Transverse colon (tissue), 4 donors: ENCODE measurements at places on chromosomes 7 and 10. TPM values are rescaled to one million over a fixed set of nuclear protein-coding genes. Genes with fewer than 3 reads are reported as not detected.

Gene STRIP2
- total RNA-seq = not detected

GRCh38 chr7:157389951-157390730 is 53.3 kb downstream of the DNAJB6 start:
- DNase-seq = no peak

Gene C10orf105
- 0.16 TPM for total RNA-seq

DNA sequence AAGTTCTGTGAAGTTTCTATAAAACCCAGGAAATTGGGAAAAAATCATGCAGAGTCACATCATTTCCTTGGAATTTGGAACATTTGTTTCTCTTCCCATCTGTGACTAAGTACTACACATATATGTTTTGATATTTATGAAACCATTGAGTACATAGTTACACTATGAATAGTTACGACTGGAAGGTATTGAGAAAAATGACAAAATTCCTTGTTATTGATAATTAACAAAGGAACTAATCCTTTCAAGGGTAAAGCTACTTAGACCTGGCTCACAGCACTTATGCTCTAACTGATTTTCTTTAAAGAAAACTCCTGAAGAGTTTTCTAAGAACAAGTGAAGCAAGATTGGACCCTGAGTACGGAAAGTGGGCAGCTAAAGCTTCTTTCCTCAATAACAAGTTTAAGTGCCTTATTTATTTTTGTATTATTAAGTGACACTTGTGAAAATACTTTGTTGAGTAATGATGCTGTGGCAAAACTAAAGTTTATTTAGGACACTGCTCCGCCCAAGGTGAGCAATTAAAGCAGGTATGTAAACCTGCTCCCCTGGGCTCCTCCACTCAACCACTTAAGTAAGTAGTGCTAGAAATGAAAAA is 12.0 kb upstream of the GLCCI1 start:
- no peak for DNase-seq

GRCh38 chr7:115721293-115722217 is 309.0 kb downstream of the TFEC start:
- no peak for DNase-seq

- no peak for DNase-seq
Observed at GRCh38 chr10:113142601-113143362, 192.7 kb downstream of the TCF7L2 start.

DNA sequence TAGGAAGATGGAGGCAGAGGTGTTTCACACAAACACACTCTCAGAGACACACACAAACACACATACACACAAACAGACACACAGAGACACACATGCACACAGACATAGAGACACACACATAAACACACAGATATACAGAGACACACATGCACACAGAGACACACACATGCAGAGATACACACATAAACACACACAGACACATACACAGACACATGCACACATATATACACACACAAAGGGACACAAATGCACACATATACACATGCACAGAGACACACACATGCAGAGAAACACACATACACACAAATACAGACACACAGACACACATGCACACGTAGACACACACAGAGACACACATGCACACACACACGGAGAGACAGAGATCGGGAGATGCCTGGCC is 163.3 kb downstream of the TCERG1L start:
- DNase-seq = no peak

Gene SH2D4B
- total RNA-seq = not detected

- no peak for DNase-seq
Observed at GRCh38 chr7:74074770-74075169, 8.8 kb upstream of the LIMK1 start.

Gene FGFBP3
- 7.8 TPM for total RNA-seq

Gene RNF148
- 0.96 TPM for total RNA-seq

Gene NOBOX
- not detected for total RNA-seq

Gene NYAP1
- not detected for total RNA-seq

DNA sequence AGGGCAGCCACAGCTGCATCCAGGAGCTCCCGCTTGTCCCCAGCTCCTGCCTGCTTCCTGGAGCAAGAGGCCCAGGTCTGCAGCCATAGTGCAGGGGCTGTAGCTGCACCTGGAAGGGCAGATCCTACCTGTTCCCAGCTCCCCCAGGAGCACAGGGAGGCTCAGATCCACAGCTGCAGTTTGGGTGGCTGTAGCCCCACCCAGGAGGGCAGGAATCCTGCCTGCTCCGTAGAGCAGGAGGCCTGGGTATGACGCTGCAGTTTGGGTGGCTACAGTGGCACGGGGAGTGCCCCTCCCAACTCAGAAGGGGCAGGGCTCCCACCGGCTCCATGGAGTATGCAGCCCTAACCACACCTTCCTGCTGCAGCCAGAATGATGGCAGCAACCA is 26.7 kb upstream of the CDCA7L start:
- DNase-seq = no peak

GRCh38 chr10:68526634-68527307 is 552 bp downstream of the SLC25A16 start:
- DNase-seq = no peak

DNA sequence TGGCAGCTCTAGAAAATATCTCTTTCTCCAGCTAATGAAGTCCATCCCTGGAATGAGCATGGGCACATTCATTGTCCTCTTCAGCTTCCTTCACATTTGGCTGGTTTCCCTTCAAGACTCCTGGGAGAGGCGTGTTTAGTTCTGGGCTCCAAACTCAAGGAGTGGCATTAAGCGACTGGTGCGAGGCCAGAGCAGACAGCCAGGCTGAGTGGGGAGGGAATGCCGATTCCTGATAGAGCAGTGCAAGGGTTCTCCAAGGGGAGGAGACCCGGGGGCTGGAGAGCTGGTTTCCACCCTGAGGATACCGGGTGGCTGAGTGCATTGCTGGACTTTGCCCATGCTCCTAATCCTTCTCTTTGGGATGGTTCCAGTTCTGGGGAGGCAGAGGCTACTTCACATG is 372.1 kb downstream of the RPS24 start:
- no peak for DNase-seq

GRCh38 chr10:88932539-88933256 is 19.9 kb downstream of the ACTA2 start:
- DNase-seq = peak; percentile 38

Gene NFKB2
- total RNA-seq = 4.4 TPM

Gene MRPS17
- 2.0 TPM for total RNA-seq

Gene CAMK2B
- 0.27 TPM for total RNA-seq

DNA sequence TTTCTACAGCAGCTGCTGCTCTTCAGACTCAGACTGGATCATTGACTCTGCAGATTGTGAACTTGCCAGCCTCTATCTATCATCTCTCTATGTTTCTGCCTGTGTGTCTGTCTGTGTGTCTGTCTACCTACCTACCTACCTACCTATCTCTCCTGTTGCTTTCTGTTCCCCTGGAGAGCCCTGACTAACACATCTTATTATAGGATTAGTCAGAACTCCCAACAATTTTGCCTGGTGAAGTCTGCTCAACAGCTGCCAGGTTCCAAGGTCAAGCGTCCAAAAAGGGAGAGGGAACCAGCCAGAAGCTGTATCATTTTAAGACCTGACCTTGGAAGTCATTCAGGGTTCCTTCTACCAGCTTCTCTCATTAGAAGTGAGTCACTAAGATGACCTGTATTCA is 579.0 kb upstream of the DPP6 start:
- no peak for DNase-seq
